ENCODE measurements at places on chromosomes 7 and 10.

DNA sequence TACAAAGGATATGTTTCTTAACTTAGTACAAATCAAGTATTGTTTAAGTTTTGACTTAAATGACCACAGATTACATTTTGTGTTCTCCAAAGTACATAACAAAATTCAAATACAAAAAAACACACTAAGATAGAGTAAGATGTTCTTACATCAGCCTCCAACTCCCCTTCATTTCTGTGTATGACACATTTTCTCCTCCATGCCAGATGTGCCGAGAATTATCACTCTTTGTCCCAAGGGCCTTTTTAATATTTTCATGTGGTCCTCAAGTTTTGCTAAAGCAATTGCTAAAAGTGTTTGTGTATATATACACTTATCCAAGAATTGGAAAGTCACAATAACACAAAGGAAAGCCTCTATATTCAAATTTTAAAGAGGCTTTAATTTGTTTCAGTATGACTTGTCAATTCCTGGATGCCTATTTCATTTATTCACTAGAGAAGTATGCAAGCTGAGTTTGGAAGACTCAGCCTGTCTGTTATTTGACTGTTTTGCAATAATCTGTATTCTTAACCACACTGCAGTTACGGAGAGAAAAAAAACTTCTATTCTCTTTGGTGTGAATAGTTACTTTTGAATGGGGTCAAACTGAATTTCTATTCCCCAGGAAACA lies 586.4 kb upstream of the SEMA3D start:
- DNase-seq, result no peak

- DNase-seq, result no peak
Observed at GRCh38 chr7:128940494-128941322, 3.0 kb downstream of the IRF5 start.

DNA sequence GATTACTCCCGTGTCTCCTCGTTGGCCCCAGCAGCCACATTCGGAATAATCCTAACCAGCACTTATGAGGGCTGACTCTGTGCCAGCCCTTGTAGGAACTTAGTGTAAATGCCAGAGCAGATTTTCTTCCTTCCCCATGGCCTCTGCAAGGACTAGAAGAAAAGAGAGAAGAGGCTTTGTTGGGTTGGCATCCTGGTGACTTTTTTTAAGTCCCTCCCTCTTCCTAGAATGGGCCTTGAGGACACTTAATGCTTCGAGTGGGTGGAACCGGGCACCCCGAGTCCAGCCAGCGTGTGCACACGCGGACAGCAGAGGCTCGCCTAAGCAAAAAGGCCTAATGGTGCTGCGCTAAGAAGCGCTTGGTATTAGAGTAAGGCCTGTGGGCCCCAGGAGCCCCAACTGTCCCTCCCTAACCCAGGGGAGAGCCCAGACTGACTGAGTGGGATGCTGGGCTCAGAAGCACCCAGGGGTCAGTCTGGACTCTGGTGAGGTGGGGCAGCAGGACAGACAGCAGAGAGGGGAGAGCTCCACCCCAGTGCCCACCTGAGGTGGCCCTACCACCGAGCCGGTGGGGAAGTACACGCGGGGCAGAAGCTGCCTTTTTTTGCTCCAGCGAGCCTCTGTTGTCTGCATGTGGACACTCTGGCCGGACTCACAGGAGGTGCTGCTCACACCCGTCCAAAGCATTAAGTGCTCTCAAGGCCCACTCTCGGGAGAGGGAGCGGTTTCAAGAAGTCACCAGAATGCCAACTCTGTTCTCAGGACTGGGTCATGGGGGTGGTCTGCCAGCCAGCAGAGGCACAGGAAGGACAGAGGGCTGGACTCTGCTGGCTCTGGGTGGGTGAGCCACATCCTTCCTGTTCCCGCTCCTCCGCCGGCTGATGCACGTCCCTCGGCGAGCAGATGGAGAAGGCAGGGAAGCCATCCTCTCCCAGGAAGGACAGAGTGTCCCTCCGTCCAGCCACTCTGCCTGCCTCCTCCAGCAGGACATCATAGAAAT lies 12.5 kb downstream of the ITPRIP start:
- no peak for DNase-seq

DNA sequence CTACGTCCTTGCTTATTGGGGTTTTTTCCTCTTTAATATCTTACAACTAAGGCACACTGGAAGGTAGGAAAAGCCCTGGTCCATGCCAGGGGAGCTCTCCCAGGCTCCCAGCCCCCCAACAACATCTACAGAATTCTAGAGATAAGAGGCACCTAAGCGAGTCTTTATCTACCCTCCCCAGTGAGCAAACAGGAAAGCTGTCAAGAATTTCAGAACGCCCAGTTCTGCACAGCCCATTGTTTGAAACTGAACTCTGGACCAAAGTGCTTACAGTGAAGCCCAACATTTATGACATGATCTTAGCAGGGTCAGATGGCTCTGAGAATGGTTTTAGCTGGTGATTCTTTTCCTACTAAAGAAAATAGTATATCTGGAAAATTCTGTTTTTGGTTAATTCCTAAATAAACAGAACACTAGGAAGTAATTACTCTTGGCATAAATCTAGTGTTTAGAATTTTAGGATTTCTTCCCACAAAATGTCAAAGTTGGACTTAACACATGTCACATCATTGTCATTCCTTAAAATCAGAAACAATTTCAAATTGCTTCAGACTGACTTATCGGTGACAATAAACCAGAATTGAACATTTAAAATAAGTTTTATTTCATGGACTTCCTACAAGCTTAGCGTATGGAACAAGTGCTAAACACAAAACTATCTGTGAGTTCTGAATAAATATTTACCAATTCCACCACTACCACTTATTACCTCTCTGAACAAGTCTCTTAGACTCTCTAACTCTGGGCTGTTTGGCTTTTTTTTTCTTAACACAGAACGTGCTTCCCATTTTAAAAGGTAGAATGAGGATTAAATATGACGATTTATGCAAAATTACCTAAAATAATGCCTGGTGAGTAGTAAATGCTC lies 31.3 kb upstream of the RNF32 start:
- no peak for DNase-seq

DNA sequence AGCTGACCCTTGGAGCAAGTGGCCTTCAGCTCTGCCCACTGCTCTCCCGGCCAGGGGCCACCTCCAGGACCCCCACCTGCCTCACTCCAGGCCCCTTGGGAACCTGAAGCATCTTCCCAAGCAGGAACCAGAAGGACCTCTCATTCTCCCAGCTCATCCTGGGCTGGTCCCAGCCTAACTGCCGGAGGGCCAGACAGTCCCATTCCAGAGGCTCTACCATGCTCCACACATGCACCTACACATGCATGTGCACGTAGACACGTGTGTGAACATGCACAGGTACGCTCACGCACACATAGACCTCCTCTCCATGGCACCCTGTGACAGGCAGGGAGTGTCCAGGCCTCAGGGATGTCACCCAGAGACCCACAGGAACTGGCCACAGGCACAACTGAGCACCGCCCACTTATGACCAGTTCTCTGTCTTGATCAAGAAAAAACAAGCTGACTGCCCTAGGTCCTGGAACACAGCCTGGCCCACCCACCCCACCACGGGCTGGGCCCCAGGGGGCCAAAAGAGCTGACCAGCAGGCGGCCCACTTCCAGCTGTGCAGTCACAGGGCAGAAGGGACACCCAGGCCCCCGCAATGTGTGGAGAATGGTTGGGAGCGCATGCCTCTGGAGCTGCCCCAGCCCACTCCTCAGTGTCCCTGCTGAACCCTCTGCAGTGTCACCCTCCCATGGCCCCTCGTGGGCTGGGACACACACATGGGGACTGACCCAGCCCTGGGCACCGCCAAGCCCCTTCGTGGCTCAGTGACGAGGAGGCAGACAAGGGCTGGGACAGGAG lies 43.4 kb downstream of the CAMK2B start:
- no peak for DNase-seq

DNA sequence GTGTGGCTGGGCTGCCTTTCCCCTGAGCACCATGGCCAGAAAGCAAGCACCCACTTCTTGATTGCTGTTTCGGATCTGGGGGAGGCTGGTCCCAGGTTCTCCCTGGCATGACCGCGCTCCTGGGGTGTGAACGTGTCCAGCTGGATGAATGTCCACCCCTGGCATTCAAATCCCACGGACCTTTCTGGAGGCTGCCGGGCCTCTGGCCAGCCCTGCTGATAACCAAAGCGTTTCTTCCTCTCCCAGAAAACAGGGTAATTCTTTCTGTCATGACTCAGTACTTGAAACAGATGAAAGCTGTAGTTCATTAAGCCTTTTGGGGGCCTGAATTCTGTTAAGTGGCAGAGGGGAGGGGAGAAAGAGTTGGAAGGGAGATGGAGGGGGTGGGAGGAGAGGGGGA lies 73.1 kb upstream of the SAMD8 start:
- no peak for DNase-seq

DNA sequence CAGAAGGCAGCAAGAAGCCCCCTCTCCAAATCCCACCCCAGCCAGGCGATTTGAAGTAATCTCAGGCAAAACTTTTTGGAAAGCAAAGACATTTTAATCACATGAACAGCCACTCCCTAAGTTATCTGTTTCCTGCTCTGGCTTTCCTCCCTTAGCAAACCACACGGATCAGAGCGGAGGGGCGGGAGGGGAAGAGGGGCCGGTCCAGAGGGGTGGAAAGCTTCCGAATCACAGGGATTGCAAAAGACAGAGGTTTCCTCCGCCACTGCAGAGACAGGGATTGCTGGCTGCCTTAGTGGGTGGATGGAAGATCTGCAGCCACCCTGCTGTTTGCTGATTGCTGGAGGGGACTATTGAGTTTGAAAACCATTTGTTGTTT lies 41.2 kb downstream of the ZCCHC24 start:
- DNase-seq, result no peak

DNA sequence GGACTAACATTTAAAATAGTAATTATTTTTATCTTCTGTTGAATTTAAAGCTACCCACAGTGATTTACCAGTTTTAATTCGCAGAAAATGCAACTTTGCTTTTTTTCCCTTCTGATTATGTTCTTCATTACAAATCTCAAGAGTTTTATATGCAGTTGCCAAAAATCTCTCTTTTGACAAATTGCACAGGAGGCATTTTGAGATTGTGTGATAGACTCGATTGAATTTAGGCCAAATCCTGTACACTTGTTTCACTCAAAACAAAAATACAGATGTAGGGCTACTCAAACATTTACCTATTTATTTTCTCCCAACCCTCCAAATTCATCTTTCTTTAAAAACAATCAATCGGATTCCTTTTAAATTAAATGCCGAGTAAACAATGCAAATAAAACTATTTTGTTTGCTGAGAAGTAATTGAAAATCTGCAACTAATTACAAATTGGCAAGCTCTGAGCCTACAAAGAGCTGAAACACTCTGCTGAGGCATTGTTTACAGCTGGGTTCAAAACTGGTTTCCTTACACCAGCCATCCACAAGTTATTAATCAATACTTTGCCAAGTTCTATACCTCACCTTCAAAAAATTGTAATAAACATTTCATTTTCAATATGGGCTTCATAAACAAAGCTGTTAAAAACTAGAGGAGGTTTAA lies 214.9 kb upstream of the TCF7L2 start:
- no peak for DNase-seq

All from NCI-H1436 (cell line).